ENCODE measurements at places on chromosomes 1 and 21.

DNA sequence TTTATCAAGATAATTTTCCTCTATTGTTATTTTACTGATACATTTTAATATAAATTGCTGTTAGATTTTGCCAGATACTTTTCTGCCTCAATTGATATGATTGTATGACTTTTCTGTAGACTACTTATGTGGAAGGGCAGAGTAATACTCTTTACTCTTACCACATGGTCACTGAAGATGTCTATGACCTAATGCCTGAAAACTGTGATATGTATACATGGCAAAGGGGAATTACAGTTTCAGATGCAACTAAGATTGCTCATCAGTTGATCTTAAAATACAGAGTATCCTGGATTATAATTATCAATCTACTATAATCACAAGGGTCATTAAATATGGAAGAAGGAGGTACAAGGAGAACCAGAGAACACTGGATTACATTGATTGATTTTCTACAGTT lies 1528.0 kb downstream of the BRINP3 start:
- no peaks in the 10 kb centered on the region for H3K4me1 ChIP-seq
- DNase-seq, result no peak
- no peaks in the 10 kb centered on the region for H3K36me3 ChIP-seq
- no peaks in the 10 kb centered on the region for H3K27me3 ChIP-seq
- H3K4me3 ChIP-seq, result no peak overlapping the region

DNA sequence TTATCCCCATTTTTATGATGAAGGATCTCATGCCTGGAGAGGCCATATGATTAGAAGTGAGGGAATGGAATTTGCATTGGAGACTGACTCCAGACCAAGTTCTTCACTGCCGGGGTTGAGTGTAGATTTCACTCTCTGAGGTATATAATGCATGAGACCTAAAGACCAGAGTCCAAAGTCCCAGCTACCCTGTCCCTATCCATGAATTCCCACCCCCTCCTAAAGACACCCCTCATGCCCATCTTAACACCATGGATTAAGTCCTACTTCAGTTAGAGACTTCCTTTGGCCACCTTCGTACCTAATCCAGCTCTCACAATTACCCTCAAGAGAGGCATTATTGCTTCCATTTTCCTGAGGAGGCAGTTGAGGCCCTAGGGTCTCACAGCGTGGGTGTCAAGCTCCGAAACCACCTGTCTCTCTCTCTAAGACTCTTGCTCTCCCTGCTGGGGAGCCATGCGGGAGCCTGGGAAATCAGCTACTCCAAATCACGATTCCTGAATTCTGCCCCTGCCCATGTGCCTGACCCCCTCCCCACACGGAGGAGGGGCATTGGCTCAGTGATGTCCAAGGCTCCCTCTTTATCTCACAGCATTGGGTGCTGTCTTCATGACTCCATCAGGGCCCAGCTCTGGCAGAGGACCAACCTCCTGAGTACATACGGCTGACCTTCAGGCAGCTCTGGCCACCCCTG lies 11.7 kb upstream of the FOXO6 start:
- H3K27ac ChIP-seq, result no peak overlapping the region
- no peaks in the 10 kb centered on the region for H3K36me3 ChIP-seq
- no peak for DNase-seq
- H3K4me3 ChIP-seq, result no peak overlapping the region
- peaks cover 7% of the 10 kb centered on the region for H3K4me1 ChIP-seq

- no peaks in the 10 kb centered on the region for H3K36me3 ChIP-seq
- no peak overlapping the region for H3K4me3 ChIP-seq
- peaks cover 13% of the 10 kb centered on the region for H3K4me1 ChIP-seq
- H3K27me3 ChIP-seq, result no peaks in the 10 kb centered on the region
- DNase-seq, result no peak
Measured at GRCh38 chr1:147502760-147503159, 38.5 kb upstream of the BCL9 start.

DNA sequence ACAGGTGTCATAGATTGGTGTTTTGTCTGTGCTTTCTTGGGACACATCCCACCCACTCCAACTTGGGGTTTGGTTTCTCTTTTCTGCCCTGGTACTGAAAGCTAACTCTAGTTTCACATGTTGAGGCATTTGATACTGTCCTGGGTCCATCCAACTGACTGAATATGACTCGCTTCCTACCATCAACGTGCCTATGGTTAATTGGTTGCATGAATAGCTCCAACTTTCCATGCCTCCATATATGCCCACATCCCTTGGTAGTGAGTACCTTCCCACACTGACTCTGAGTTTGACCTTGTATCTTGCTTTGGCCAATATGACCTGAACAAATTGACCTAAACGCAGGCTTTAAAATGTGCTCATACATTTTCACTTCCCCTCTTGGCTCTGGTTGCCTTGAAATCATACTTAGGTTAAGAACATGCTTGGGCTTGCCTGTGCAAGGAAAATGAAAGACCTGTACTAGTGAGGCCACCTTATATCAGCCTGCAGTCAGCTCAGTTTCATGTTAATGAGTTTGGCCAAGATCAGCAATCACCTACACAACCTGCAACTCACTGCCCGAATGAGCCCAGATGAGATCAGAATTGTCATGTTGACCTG lies 81.0 kb upstream of the KCNK2 start:
- H3K4me1 ChIP-seq, result no peaks in the 10 kb centered on the region
- H3K27ac ChIP-seq, result no peak overlapping the region
- no peak for DNase-seq
- peaks cover 16% of the 10 kb centered on the region for H3K27me3 ChIP-seq
- H3K4me3 ChIP-seq, result no peak overlapping the region
- no peaks in the 10 kb centered on the region for H3K36me3 ChIP-seq

DNA sequence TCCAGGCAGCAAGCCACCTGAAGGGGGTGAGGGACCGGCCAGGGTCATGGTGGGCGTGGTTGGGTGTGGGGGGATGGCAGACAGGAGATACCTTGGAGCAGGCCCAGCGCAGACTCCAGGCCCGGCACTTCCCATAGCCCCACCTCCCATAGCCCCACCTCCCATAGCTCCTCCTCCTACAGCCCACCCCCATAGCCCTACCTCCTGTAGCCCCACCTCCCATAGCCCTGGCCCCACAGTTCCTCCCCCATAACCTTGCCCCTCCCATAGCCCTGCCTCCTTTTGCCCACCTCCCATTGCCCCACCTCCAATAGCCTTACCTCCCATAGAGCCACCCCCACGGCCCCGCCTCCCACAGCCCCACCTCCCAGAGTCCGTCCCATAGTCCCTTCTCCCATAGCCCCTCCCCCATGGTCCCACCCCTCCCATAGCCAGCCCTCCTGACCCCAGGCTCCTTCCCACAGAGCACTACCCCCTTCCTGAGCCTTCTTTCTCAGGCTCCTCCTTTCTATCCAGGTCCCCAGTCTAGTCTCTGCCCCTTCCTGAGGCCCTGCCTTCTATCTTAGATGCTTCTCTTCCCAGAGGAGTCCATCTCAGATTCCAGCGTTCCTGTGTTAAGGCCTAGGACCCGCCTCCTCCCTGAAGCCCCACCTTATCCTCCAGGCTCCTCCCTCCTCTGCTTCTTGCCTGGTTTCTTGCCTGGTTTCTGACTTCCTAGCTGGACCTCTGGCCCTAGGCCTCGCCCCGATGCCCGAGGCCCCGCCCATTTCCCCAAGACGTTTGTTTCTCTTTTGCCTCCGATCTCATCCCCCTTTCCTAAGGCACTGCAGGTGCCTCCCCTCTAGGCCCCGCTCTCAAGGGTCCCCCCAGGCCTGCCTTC lies 46.8 kb downstream of the PTPRU start:
- no peak overlapping the region for H3K27ac ChIP-seq
- H3K36me3 ChIP-seq, result peaks cover 4% of the 10 kb centered on the region
- no peak for DNase-seq
- no peaks in the 10 kb centered on the region for H3K27me3 ChIP-seq

GRCh38 chr1:95048317-95048716 lies 24.4 kb downstream of the ALG14 start:
- H3K4me3 ChIP-seq, result no peak overlapping the region
- DNase-seq, result no peak
- peaks cover 3% of the 10 kb centered on the region for H3K4me1 ChIP-seq
- H3K27me3 ChIP-seq, result no peaks in the 10 kb centered on the region
- H3K36me3 ChIP-seq, result no peaks in the 10 kb centered on the region

DNA sequence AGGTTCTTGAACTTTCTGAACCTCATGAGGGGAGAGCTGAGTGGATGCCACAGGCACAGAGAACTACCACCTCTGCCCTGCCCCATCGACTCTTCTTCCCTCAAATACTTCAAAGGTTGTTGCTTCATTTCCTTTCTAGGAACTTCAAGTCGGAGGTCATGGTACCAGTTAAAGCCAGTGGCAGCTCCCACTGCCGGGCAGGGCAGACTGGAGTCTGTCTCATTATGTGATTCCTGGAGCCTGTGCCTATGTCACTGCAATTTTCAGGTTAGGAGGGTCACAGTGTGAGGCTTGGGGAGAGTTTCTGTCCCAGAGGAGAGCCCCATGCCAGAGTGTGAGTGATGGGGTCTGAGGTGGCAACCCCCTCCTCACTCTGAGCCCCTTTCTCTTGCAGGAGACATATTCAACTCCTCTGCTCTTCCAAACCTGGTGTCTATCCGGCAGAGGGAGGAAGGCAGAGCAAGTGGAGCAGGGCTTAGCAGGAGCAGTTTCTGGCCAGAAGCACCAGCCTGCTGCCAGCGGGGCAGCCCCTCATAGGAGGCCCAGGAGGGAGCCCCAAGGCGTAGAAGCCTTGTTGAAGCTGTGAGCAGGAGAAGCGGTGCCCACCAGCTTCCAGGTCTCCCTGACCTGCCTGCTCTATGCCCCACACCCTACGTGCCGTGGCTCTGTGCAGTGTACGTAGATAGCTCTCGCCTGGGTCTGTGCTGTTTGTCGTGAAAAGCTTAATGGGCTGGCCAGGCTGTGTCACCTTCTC lies 29.3 kb downstream of the CAMK1G start:
- H3K4me3 ChIP-seq, result no peak overlapping the region
- no peak overlapping the region for H3K27ac ChIP-seq
- no peaks in the 10 kb centered on the region for H3K4me1 ChIP-seq
- H3K27me3 ChIP-seq, result no peaks in the 10 kb centered on the region

- H3K27me3 ChIP-seq, result peaks cover 3% of the 10 kb centered on the region
- peaks cover 6% of the 10 kb centered on the region for H3K4me1 ChIP-seq
- peak overlapping the region; percentile 96 for H3K27ac ChIP-seq
- peak overlapping the region; percentile 84 for H3K4me3 ChIP-seq
- peak; percentile 72 for DNase-seq
Measured at GRCh38 chr1:3530926-3531818, 76.7 kb downstream of the ARHGEF16 start.

DNA sequence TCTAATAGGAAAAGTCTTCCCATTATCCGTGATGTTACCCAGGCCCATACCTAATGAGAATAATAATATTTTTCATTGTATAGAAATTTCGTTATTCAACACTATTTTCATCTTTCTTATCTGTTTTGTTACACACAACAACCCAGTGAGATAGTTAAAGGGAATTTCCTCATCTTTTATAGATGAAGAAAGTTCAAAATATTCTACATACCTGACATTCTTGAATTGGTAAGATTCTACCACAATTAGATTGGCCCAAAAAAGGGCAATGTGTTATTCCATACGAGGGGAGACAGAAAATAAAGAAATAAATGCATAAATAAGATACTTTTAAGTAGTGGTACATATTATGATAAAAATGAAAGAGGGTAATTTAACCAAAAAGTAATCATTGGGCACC lies 405.5 kb upstream of the ADAMTS5 start:
- no peaks in the 10 kb centered on the region for H3K27me3 ChIP-seq
- no peak for DNase-seq
- H3K36me3 ChIP-seq, result no peaks in the 10 kb centered on the region
- H3K4me1 ChIP-seq, result peaks cover 4% of the 10 kb centered on the region
- H3K4me3 ChIP-seq, result no peak overlapping the region
- no peak overlapping the region for H3K27ac ChIP-seq

DNA sequence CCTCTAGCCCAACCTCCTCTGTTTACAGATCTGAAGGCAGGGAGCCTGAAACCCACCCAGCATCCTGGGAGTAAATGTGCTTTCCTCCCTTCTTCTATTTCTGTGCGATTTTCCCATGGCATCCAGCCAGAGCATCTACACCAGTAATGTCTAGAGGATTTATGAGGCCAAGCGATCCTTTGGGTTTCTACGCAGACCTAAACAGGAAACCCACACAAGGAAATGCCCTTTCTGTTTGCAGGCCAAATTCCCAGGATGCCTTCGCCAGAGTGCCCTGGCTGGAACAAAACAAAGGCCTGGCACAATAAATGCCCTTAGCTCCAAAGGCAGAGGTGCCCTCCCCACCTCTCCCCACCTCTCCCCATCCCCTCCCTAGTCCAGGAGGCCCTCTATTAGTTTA lies 110.5 kb upstream of the CDC42BPA start:
- H3K36me3 ChIP-seq, result no peaks in the 10 kb centered on the region
- peaks cover 6% of the 10 kb centered on the region for H3K4me1 ChIP-seq
- H3K27me3 ChIP-seq, result no peaks in the 10 kb centered on the region
- no peak overlapping the region for H3K4me3 ChIP-seq

DNA sequence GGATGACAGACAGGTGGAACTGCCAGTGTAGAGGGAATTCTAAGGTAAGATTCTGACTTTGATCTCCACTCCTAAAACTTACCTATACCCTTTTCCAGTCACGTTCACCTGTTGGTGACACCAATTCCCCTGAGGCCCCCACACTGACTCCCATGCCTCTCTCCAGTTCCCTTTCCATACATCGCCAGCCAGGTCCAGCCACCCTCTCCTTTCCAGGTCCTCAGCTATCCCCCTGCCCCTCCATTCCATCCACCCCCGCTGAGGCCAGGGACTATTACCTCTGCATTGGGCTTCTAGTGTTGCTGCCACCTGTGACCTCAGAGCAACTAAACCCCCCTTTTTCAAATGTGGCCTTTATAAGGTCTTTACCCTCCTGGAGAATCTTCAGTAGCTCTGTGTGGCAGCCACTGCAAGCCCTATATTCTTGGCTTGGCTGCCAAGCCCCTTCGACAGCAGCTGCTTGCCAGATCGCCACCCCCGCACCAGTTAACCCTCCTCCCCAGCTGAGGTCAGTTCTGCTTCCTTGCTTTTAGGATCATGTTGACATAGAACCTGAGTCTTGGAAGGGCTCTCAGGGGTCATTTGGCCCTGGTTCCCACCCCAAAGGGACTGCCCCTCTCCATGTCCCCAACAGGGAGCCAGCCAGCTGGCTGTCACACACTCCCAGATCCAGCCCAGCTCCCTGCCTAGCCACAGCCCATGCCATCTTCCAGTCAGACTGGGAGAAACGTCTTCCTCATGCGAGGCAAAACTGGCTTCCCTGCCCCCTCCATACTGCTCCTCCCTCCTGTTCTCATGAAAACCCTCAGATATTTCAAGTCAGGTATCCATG lies 14.7 kb downstream of the CSF1 start:
- no peaks in the 10 kb centered on the region for H3K36me3 ChIP-seq
- no peak overlapping the region for H3K4me3 ChIP-seq
- no peak overlapping the region for H3K27ac ChIP-seq
- H3K4me1 ChIP-seq, result peaks cover 8% of the 10 kb centered on the region
- no peaks in the 10 kb centered on the region for H3K27me3 ChIP-seq

DNA sequence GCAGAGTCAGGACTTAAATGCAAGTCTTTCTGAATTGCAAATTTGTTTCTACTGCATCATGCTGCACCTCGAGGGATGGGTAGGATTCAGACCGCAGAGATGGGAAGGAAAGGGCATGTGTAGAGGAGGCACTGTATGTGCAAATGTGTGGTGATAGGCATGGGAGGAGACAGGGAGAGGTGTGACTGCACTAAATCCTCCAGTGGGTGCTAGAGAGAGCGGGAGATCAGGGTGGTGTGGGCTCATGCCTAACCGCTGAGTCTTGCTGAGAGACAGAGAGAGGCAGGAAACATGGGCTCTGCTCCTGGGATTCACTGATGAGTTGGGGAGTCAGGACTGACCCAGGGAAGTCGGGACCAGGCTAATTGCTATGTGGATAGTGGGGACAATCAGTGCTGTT lies 61.1 kb downstream of the PTPRU start:
- DNase-seq, result no peak
- no peaks in the 10 kb centered on the region for H3K4me1 ChIP-seq
- no peak overlapping the region for H3K27ac ChIP-seq

Measured in progenitor cell of endocrine pancreas (in vitro differentiated cells).